SJCRH30 (cell line): ENCODE measurements at places on chromosomes 6 and 20. TPM values are rescaled to one million over a fixed set of nuclear protein-coding genes. Genes with fewer than 3 reads are reported as not detected.

FBXO9 gene
- total RNA-seq: 23.7 and 27.4 TPM in 2 replicates

NT5E gene
- total RNA-seq: 0.18 and 0.20 TPM in 2 replicates

PTPN1 gene
- total RNA-seq: 64.3 and 72.3 TPM in 2 replicates

PSORS1C2 gene
- not detected in 2 replicates for total RNA-seq

RBM24 gene
- total RNA-seq: 29.3 and 32.2 TPM in 2 replicates

ANKEF1 gene
- total RNA-seq: not detected in 2 replicates

SYNJ2 gene
- total RNA-seq: 32.5 and 33.4 TPM in 2 replicates

TP53TG5 gene
- not detected in 2 replicates for total RNA-seq

KIFC1 gene
- 80.5 and 84.5 TPM in 2 replicates for total RNA-seq

PRRT1 gene
- 0.25 and 0.30 TPM in 2 replicates for total RNA-seq

ARFGEF3 gene
- total RNA-seq: 8.8 and 9.3 TPM in 2 replicates

ANGPT4 gene
- not detected in 2 replicates for total RNA-seq

BEND3 gene
- total RNA-seq: 7.1 and 7.3 TPM in 2 replicates

BMP5 gene
- 61.2 and 72.3 TPM in 2 replicates for total RNA-seq

TPD52L1 gene
- 0.05 TPM in 1 of 2 replicates, not detected in the other for total RNA-seq

SLC32A1 gene
- total RNA-seq: not detected in 2 replicates

HMGCLL1 gene
- total RNA-seq: not detected in 2 replicates

VGLL2 gene
- total RNA-seq: 5.7 and 7.0 TPM in 2 replicates

PTCHD4 gene
- 0.28 and 0.38 TPM in 2 replicates for total RNA-seq

CPNE5 gene
- total RNA-seq: 0.57 TPM in 1 of 2 replicates, not detected in the other

PAK5 gene
- not detected in 2 replicates for total RNA-seq

DDX43 gene
- not detected in 2 replicates for total RNA-seq

FILIP1 gene
- total RNA-seq: 0.08 TPM in 2 replicates

GSTA3 gene
- total RNA-seq: not detected in 2 replicates

EFCAB8 gene
- 0.28 and 0.58 TPM in 2 replicates for total RNA-seq

NKX2-4 gene
- total RNA-seq: 3.9 TPM in 2 replicates

SNX21 gene
- total RNA-seq: 17.1 and 18.3 TPM in 2 replicates

WFDC11 gene
- not detected in 2 replicates for total RNA-seq

PSMB9 gene
- total RNA-seq: 0.18 TPM in 1 of 2 replicates, not detected in the other

PROKR2 gene
- not detected in 2 replicates for total RNA-seq

PPP1R3G gene
- total RNA-seq: 0.71 and 1.0 TPM in 2 replicates

IRF4 gene
- 0.03 TPM in 1 of 2 replicates, not detected in the other for total RNA-seq

RCAN2 gene
- 0.20 and 0.43 TPM in 2 replicates for total RNA-seq

IRAK1BP1 gene
- 4.4 and 5.4 TPM in 2 replicates for total RNA-seq

ESR1 gene
- 0.03 TPM in 1 of 2 replicates, not detected in the other for total RNA-seq

NR2E1 gene
- total RNA-seq: 0.13 and 0.22 TPM in 2 replicates

SLC35D3 gene
- 0.05 and 0.06 TPM in 2 replicates for total RNA-seq

LY86 gene
- not detected in 2 replicates for total RNA-seq

CCN6 gene
- not detected in 2 replicates for total RNA-seq

TSBP1 gene
- total RNA-seq: not detected in 2 replicates

SIGLEC1 gene
- 0.02 TPM in 1 of 2 replicates, not detected in the other for total RNA-seq

CD83 gene
- total RNA-seq: 13.2 and 15.0 TPM in 2 replicates

ETV7 gene
- not detected in 2 replicates for total RNA-seq

L3MBTL1 gene
- total RNA-seq: 3.4 and 6.5 TPM in 2 replicates

COL9A3 gene
- total RNA-seq: 2.0 and 2.1 TPM in 2 replicates

TDRD6 gene
- total RNA-seq: 0.10 TPM in 1 of 2 replicates, not detected in the other

ABHD16A gene
- 18.8 and 22.4 TPM in 2 replicates for total RNA-seq
